Head of caudate nucleus (tissue), 42 donors: ENCODE measurements at places on chromosomes 2 and 18.
A peak's percentile ranks its signal among the peaks of the same experiment; 100 is the strongest.

GRCh38 chr2:44362207-44363015, 664 bp downstream of the CAMKMT start:
- peak; percentile 69 for DNase-seq

GRCh38 chr18:48393170-48393569, 16.0 kb downstream of the ZBTB7C start:
- DNase-seq, result no peak

- DNase-seq, result no peak
Measured at GRCh38 chr18:58300867-58301266, 256.8 kb downstream of the NEDD4L start.

DNA sequence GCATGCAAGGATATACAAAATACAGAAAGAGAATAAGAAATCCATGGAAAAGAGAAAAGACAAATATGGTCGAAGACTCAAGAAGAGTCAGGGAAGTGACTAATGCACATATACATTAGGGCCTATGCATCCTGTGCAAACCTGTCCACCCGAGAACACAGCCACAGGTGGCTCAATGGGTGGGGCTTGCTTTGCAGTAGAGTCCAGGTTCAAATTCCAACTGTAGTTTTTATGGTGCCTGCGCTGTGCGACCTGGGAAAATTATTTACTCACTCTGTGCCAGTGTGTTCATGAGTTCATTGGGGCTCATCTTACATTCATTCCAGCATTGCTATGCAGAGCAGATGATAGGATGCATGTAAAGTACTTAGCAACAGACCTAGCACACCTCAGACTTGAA, 244.7 kb downstream of the CTNNA2 start:
- no peak for DNase-seq

GRCh38 chr2:3121601-3122000, 256.0 kb downstream of the EIPR1 start:
- DNase-seq, result no peak
